Activated CD8-positive, alpha-beta memory T cell treated with anti-CD3 and anti-CD28 coated beads for 1 hour (primary cell): ENCODE measurements at places on chromosomes 7 and 10.

DNA sequence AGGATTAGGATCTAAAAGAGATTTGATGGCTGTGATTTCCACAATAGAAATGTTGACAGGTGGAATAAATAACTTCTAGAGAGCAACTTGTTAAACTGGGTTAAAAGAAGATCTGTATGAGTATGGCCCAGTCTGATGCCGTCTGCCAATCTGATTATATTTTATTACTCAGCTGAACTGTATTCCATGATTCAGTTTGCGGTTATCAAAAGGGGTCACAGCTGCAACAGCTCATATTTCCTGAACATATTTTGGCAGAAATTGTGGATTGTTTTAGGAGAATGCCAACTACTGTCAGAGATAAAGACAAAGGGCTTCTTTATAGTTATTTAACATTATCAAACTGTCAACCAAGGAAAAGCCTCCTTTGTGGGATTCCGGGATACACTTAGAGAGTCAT, 244.8 kb upstream of the MINDY3 start:
- DNase-seq, result no peak

GRCh38 chr7:91212582-91212981, 51.7 kb upstream of the FZD1 start:
- DNase-seq, result no peak

- no peak for DNase-seq
These were observed 71.6 kb downstream of the HERPUD2 start for GRCh38 chr7:35623381-35623780.

GRCh38 chr7:122143376-122143750, 686 bp downstream of the AASS start:
- DNase-seq, result no peak

DNA sequence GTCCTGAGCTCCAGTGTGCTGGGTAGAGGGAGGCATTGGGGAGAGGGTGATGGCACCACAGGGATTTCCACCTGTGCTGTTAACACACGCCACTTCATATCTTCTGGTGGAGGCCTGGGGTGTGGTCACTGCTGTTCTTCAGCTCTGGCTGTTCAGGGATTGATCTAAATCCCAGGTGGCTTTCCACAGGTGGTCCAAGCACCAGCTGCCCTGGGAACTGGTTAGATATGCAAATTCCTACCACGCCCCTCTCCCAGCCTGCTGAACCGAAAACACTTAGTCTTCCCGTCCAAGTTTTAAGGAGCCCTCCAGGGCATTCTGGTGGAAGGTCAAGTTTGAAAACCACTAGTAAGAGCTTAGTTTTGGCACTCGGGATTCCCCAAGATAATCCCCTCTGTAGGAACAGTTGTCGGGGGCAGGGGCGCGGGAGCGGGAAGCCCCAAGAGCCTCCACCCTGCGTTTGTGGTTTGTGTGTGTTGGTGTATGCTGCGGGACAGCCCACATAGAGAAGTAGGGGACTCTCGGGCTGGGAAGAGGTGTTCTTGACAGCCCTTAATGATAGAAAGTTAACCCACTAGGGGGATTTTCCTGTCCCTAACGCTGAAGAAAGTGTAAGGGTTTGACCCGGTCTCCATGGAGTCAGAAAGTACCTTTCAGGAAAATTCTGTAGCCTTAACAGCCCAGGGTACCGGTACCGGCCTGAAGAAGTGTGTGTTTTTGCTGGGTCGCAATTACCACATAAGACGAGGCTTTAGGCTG, 5.1 kb downstream of the DEPP1 start:
- DNase-seq, result no peak

- no peak for DNase-seq
These were observed 103.3 kb upstream of the CHST15 start for GRCh38 chr10:124196659-124197058.

DNA sequence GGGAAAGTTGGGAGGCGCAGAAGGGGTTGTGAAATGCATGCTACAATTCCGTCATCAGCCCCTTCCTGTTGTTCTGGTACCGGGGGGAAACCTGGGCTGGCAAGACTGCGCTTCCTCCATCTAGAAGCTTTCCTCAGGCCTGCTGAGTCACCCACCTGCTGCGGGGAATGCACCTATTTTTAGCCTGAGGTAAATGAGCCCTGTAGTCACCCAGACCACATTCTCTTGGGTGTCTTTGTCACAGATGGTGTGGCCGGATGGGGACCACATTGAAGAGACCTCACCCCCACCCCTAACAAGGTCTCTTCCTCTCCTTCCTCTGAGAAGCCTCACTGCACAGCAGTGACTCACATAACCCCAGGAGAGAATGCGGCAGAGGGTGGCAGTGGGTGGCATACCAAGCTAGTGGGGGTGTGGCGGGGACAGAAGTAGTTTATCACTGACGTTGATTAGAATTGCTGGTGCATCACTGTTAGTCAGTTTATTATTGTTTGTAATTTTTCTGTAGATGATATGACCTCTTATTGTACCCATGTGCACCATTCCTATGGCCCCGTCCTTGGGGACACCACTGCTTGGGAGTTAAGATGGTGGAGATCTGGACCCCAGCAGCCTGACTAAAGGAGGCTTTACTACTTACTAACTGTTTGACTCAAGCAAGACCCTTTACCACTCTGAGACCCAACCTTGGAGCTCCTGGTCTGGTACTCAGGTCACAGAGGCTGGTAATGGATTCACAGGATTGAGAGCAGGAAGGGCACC, 83.0 kb upstream of the DUSP5 start:
- peak; percentile 70 for DNase-seq

GRCh38 chr7:156725936-156726335, 85.4 kb downstream of the RNF32 start:
- DNase-seq, result no peak
